ENCODE measurements at places on chromosomes 2 and 18.

- no peak for DNase-seq
Measured at GRCh38 chr2:46706264-46706983, 209.2 kb downstream of the MCFD2 start.

DNA sequence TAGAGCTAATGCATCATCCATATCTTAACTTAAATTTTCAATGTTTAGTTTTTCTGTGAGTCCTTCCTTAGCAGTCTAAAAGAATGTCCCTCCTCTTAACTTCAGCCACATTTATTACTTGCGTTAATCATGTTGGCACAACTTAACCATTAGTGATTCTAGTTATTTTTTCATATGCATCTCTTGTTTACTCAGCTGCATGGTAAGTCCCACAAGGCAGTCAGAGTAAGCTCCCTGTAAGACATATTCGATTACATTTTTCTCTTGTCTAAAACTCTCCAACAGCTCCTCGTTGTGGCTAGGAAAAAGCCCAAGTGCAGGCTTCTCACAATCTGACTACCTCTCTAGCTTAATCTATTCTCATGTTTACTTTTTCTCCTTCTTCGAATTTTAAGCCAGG lies 2045.3 kb upstream of the PIK3C3 start:
- no peak for DNase-seq

- no peak for DNase-seq
Measured at GRCh38 chr18:68445668-68446426, 269.1 kb downstream of the TMX3 start.

GRCh38 chr2:105595536-105595935 lies 149.2 kb upstream of the NCK2 start:
- no peak for DNase-seq

GRCh38 chr2:231034291-231034882 lies 2.9 kb upstream of the C2orf72 start:
- no peak for DNase-seq

DNA sequence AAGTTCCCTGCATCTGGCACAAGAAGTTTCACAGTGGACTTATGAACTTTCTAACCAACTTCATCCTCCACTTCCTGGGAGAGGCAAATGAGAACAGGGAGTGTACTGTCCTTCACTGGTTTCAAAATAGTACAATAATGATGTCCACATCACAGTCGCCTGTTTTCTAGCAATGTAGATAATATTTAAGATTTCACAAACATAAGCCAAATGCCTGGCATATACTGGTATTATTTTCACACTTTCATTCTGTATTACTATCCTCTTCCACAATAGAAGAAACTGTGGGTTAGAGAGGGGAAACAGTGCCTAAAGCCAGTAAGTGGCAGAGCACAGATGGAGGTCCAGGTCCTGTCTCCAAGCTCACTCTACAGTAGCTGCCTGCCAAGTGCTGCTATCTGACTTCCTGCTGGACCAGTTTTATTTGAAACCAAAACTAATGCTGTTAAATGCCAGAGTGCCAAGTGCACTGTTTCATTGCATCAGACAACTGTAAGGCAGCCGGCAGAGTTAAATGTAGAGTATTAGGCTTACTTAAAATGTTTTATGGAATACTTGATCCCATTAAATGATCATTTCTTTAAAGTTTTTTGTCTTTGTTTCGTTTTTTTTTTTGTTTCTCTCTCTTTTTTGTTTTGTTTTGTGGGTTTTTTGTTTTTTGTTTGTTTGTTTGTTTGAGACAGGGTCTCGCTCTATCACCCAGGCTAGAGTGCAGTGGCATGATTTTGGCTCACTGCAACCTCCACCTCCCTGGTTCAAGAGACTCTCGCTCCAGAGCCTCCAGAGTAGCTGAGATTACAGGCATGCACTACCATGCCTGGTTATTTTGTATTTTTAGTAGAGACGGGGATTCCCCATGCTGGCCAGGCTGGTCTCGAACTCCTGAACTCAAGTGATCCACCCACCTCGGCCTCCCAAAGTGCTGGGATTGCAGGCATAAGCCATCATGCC lies 15.1 kb downstream of the COBLL1 start:
- DNase-seq, result no peak

- no peak for DNase-seq
Measured at GRCh38 chr2:66382091-66382490, 52.8 kb upstream of the MEIS1 start.

- DNase-seq, result no peak
Measured at GRCh38 chr2:3051266-3051665, 326.4 kb downstream of the EIPR1 start.

DNA sequence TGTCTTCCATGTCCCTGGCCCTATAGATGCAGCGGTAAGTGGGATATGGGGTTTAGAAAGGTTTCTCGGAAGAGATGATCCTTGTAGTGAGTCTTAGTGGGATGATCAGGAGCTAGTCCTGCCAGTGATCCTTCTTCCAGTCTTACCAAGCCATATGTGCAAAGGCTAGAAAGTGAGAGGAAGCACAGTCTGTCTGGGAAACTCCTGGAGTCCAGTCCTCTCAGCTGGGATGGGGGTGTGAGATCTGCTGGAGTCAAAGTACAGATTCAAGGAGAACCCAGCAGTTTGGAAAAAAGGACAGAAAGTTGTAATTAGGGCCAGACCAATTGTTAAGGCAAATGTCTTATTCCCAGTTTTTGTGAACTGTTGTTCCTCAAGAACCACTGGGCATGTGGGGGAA lies 83.3 kb downstream of the LIMS1 start:
- no peak for DNase-seq
